Activated CD4-positive, alpha-beta T cell treated with anti-CD3 and anti-CD28 coated beads for 36 hours (primary cell): ENCODE measurements at places on chromosomes 13 and 19.

- H3K4me1 ChIP-seq, result no peaks in the 10 kb centered on the region
- no peak overlapping the region for H3K4me3 ChIP-seq
- H3K27me3 ChIP-seq, result no peaks in the 10 kb centered on the region
- DNase-seq, result no peak
- H3K36me3 ChIP-seq, result no peaks in the 10 kb centered on the region
These were observed 105.6 kb downstream of the SPRY2 start for GRCh38 chr13:80235166-80235966.

DNA sequence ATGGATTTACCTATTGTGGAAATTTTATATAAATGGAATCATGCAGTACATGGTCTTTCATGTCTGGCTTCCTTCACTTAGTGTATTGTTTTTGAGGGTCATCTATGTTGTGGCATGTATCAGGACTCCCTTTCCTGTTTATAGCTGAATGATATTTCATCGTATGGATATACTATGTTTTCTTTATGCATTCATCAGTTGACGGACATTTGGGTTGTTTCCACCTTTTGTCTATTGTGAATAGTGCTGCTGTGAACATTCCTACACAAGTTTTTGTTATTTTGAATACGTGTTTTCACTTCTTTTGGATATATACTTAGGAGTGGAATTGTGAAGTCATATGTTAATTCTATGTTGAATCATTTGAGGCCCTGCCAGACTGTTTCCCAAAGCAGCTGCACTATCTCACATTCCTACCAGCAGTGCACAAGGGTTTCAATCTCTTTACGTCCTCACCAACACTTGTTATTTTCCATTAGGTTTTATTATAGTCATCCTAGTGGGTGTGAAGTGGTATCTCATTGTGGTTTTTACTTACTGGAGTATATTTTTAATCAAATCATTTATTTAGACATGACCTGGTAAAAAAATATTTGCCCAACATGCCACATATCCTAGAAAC is 262.7 kb downstream of the DLEU7 start:
- H3K27me3 ChIP-seq, result no peaks in the 10 kb centered on the region
- H3K4me1 ChIP-seq, result peaks cover 3% of the 10 kb centered on the region
- no peak overlapping the region for H3K27ac ChIP-seq
- DNase-seq, result no peak
- no peaks in the 10 kb centered on the region for H3K36me3 ChIP-seq
- no peak overlapping the region for H3K4me3 ChIP-seq

DNA sequence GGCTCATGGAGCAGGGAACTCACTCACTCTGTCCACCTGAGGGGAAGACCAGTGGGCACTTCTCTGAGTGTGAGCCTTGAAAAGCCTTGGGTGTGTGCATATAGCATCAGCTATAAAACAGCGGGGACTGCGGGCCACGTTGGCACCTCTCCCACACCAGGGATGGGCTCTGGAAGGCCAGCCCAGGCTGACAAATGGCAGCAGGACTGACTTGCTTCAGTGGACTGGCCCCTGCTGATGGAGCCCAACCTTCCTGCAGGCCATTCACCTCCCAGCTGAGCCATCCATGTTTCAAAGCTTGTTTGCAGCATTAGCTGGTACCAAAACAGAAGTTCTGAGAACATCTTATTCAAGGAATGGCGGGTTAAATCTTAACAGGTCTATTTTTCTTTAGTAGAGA is 21.0 kb downstream of the TSHZ3 start:
- H3K4me3 ChIP-seq, result no peak overlapping the region
- H3K4me1 ChIP-seq, result peaks cover 3% of the 10 kb centered on the region
- DNase-seq, result no peak
- peaks cover 3% of the 10 kb centered on the region for H3K27me3 ChIP-seq
- no peak overlapping the region for H3K27ac ChIP-seq

DNA sequence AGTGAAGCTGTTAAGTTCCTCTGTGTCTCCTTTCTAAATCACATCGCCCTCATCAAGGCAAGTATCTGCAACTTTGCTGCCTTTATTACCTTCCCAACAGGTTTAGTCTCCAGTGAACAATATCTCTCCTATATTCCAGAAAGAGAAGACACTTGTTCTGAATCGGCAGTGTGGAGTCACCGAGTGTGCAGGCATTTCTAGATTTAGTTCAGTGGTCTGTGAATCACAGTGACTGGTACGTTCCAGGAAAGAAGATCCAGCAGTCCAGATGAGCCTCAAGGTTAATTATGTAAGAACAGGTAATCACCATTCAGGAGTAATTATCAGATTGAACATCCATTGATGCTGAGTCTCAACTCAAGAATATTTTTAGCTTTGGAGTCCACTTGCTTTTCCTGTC is 497.0 kb downstream of the FOXO1 start:
- H3K4me1 ChIP-seq, result peaks cover 41% of the 10 kb centered on the region
- no peaks in the 10 kb centered on the region for H3K27me3 ChIP-seq
- H3K27ac ChIP-seq, result no peak overlapping the region
- H3K36me3 ChIP-seq, result no peaks in the 10 kb centered on the region
- H3K4me3 ChIP-seq, result no peak overlapping the region

- H3K27ac ChIP-seq, result no peak overlapping the region
- no peaks in the 10 kb centered on the region for H3K4me1 ChIP-seq
- H3K27me3 ChIP-seq, result no peaks in the 10 kb centered on the region
- H3K36me3 ChIP-seq, result peaks cover 10% of the 10 kb centered on the region
- H3K4me3 ChIP-seq, result no peak overlapping the region
These were observed 21.4 kb upstream of the ZNF730 start for GRCh38 chr19:23095418-23095817.

DNA sequence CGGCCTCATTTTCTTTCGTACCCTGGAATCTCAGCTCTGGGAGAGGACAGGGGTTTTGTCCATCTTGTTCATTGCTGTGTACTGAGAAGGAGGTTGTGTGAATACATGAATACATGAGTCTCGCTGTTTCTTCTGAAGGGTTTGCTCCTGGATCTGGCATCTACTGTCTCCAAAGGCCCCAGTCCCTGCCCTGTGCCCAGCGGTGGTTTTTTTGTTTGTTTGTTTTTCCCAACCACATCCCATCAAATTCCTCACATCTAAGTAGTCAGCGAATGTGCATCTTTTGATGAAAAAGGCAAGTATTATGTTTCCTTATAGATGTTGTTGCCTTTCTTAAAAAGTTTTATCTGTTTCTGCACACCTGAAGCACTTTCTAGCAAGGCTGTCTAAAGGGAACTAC is 12.5 kb downstream of the DCAF15 start:
- H3K36me3 ChIP-seq, result peaks cover 16% of the 10 kb centered on the region
- no peak overlapping the region for H3K4me3 ChIP-seq
- H3K4me1 ChIP-seq, result no peaks in the 10 kb centered on the region
- no peak for DNase-seq

GRCh38 chr19:48817585-48818124 is 6.8 kb upstream of the BCAT2 start:
- DNase-seq, result no peak
- no peaks in the 10 kb centered on the region for H3K27me3 ChIP-seq
- H3K36me3 ChIP-seq, result no peaks in the 10 kb centered on the region
- peaks cover 5% of the 10 kb centered on the region for H3K4me1 ChIP-seq

GRCh38 chr19:12766051-12766521 is 9.3 kb downstream of the HOOK2 start:
- no peaks in the 10 kb centered on the region for H3K27me3 ChIP-seq
- no peaks in the 10 kb centered on the region for H3K36me3 ChIP-seq
- no peak overlapping the region for H3K27ac ChIP-seq
- H3K4me3 ChIP-seq, result peak overlapping the region; percentile 17
- H3K4me1 ChIP-seq, result peaks cover 10% of the 10 kb centered on the region

GRCh38 chr19:29683009-29683408 is 17.7 kb downstream of the PLEKHF1 start:
- H3K36me3 ChIP-seq, result no peaks in the 10 kb centered on the region
- no peak overlapping the region for H3K27ac ChIP-seq
- DNase-seq, result no peak
- H3K27me3 ChIP-seq, result no peaks in the 10 kb centered on the region

DNA sequence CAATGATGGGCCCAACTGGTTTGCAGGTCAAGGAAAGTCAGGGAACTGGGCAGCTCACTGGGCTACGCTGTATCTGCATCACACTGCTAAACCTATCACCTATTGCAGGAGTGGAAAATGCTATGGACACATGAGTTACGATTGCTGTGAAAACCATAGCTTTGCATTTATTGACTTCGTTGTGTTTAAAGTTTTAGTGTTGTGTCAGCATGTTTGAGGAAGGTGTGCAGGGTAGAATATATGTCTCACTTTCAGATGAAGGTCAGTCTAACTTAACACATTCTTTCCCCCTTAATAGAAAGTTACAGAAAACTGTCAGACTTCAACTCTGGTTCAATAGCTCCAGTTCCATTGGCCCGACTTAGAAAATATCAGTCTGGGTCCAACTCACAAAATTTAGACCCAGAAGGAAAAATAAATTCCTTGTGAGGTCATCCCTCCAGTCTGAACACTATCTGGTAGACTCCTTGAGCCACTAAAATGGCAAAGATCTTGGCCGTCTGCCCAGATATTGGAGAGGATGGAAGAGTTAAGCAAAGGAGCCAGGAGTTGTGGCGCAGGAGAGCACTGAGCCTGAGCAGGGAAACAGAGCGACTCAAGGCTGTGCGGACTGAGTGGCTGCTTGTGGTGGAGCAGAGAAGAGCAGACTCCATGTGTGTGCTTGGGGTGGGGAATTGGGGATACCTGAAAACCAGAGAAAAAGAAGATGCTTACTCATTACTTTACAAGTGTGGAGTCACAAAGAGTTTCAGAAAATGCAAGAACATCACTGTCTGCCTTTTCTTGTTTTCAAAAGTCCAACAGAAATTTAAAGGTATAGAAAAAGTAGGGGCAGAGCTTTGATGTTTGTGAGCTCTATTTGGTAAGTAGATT is 518.5 kb downstream of the FGF9 start:
- H3K27ac ChIP-seq, result no peak overlapping the region
- no peaks in the 10 kb centered on the region for H3K27me3 ChIP-seq
- peaks cover 7% of the 10 kb centered on the region for H3K4me1 ChIP-seq
- no peaks in the 10 kb centered on the region for H3K36me3 ChIP-seq
- no peak for DNase-seq

DNA sequence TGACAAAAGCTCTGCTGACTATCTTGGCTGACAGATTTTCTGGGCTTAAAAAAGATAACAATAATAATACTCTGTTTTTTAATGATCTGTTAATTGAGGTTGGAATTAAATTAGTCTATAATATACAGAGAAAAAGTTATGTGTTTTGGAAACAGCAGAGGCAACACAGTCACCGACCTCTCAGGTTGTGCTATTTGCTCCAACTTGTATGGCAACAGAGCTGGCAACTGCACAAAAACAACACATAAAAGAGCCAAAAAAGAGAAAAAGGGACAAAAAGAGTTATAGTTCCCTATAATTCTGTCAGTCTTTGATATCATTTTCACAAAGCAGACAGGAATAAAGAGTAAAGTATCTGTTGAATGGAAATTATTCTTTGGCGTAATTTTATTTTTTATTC is 102.3 kb upstream of the POSTN start:
- H3K36me3 ChIP-seq, result no peaks in the 10 kb centered on the region
- H3K27me3 ChIP-seq, result no peaks in the 10 kb centered on the region
- no peak overlapping the region for H3K27ac ChIP-seq
- no peak overlapping the region for H3K4me3 ChIP-seq

DNA sequence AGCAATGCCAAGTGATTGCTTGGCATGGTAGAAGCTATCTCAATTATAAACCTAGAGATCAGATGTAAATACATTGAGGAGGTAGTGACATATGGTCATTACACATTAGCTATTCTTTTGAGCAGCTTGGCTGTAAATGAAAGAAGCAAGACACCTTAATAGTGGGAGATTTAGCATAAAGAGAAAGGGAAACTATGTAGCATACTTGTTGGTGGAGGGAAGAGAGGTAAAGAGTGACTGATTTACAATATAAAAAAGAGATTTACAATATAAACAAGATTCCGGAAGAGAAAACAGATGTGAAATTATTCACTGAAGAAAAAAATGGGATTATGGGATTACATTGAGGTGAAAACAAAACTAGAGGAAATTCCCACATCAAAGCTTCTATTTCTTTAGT is 2009.6 kb downstream of the OLFM4 start:
- H3K27ac ChIP-seq, result no peak overlapping the region
- DNase-seq, result no peak
- no peak overlapping the region for H3K4me3 ChIP-seq
- no peaks in the 10 kb centered on the region for H3K4me1 ChIP-seq
- no peaks in the 10 kb centered on the region for H3K27me3 ChIP-seq

GRCh38 chr13:21348488-21349120 is 110.5 kb downstream of the ZDHHC20 start:
- H3K27ac ChIP-seq, result no peak overlapping the region
- no peak overlapping the region for H3K4me3 ChIP-seq
- H3K36me3 ChIP-seq, result no peaks in the 10 kb centered on the region
- no peaks in the 10 kb centered on the region for H3K27me3 ChIP-seq
- DNase-seq, result no peak

DNA sequence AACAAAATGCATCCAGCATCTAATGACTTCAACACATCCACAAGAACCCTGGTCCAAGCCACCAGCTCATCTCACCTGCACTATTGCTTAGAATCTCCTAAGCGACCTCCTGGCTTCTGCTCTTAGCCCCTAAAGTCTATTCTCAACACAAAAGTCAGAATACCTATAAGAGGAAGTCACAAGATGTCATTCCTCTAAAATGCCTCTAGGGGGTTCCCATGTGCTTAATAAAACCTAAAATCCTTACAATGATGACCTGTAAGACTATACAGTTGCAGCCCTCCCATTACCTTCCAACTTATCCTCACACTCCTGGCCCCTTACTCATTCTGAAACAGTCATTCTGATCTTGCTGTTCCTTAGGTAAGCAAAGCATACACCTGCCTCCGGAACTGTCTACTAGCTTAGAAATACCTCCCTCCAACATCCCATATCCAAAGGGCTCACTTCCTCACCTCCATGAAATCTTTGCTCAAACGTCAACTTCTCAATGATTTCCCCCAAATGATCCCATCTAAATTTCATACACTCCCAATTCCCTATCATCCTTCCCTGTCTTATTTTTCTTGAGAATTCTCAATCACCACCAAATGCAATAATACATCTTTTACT is 10.0 kb downstream of the ATP7B start:
- no peak overlapping the region for H3K27ac ChIP-seq
- DNase-seq, result no peak
- no peak overlapping the region for H3K4me3 ChIP-seq
- H3K27me3 ChIP-seq, result peaks cover 4% of the 10 kb centered on the region

GRCh38 chr13:51999510-51999911 is 11.7 kb downstream of the ATP7B start:
- peaks cover 3% of the 10 kb centered on the region for H3K4me1 ChIP-seq
- no peak overlapping the region for H3K27ac ChIP-seq

GRCh38 chr13:98846521-98846920 is 94.0 kb upstream of the SLC15A1 start:
- H3K4me1 ChIP-seq, result no peaks in the 10 kb centered on the region
- no peak overlapping the region for H3K27ac ChIP-seq
- H3K4me3 ChIP-seq, result no peak overlapping the region
- peaks cover 20% of the 10 kb centered on the region for H3K36me3 ChIP-seq

- no peaks in the 10 kb centered on the region for H3K36me3 ChIP-seq
- H3K27me3 ChIP-seq, result peaks cover 4% of the 10 kb centered on the region
- H3K27ac ChIP-seq, result no peak overlapping the region
- no peak overlapping the region for H3K4me3 ChIP-seq
- DNase-seq, result no peak
These were observed 134.6 kb downstream of the STOML3 start for GRCh38 chr13:38856065-38856464.

DNA sequence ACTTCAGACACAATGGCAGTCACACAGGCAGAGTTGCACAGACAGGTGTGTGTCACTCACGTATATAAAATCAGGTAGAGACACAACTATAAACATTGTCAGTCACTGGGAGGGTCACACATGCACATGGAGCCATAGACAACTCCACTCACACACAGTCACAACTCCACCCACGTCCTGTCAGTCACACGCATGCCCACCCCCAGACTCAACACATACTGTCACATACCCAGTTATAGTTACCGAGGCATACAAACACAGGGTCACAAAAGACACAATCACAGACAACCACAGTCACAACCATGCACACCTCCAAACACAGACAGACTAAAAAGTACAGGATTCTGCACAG is 1.5 kb downstream of the NUMBL start:
- DNase-seq, result no peak
- H3K27ac ChIP-seq, result no peak overlapping the region
- H3K4me1 ChIP-seq, result peaks cover 5% of the 10 kb centered on the region
- no peaks in the 10 kb centered on the region for H3K27me3 ChIP-seq
- H3K4me3 ChIP-seq, result no peak overlapping the region
